Colonic mucosa (tissue), 4 donors: ENCODE measurements at places on chromosomes 1 and 21.
A peak's percentile ranks its signal among the peaks of the same experiment; 100 is the strongest.

- peak overlapping the region; percentile 50 for H3K27ac ChIP-seq
- DNase-seq, result no peak
- H3K36me3 ChIP-seq, result no peaks in the 10 kb centered on the region
- no peak overlapping the region for H3K4me3 ChIP-seq
- no peaks in the 10 kb centered on the region for H3K4me1 ChIP-seq
Measured at GRCh38 chr1:162389021-162389818, 7.7 kb downstream of the C1orf226 start.

DNA sequence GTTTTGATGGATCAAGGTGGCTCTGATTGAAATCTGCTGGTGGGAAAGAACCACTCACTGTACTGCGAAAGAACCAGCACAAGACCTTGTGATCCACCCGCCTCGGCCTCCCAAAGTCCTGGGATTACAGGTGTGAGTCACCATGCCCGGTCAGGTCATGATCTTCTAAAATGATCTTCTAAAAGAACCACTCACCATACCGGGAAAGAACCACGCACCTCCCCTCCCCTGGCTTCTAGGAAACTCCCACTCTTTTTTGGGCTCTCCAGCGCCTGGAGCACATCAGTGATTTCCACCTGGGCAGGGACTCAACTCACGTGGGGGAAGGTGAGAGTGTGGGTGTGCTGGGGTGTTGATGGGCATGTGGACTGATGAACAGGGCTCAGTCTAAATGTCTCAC is 7.9 kb upstream of the RAB7B start:
- H3K4me3 ChIP-seq, result no peak overlapping the region
- H3K27ac ChIP-seq, result no peak overlapping the region
- no peak for DNase-seq
- H3K4me1 ChIP-seq, result no peaks in the 10 kb centered on the region

DNA sequence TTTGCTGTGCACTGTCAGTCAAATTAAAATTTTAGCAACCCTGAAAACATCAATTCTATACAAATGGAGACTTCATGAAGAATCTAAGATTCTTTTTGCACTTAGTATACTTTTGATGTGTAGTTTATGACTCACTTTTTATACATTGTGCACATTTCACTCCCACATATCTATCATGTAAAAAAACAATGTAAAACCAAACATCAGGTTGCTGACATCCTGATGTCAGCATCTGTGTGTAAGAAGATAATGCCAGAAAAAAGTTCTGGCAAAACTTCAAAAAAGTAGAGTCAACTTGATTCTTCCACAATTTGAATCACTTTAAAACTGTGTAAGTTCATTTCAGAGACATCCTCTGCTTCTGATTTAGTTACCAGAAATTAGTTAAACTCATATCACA is 115.7 kb downstream of the CENPF start:
- no peak for DNase-seq
- H3K4me1 ChIP-seq, result no peaks in the 10 kb centered on the region
- H3K27me3 ChIP-seq, result no peaks in the 10 kb centered on the region
- H3K36me3 ChIP-seq, result no peaks in the 10 kb centered on the region

- no peaks in the 10 kb centered on the region for H3K4me1 ChIP-seq
- no peaks in the 10 kb centered on the region for H3K36me3 ChIP-seq
- H3K4me3 ChIP-seq, result no peak overlapping the region
- H3K27ac ChIP-seq, result no peak overlapping the region
- no peaks in the 10 kb centered on the region for H3K27me3 ChIP-seq
- no peak for DNase-seq
Measured at GRCh38 chr21:26813426-26813998, 31.7 kb downstream of the ADAMTS1 start.

DNA sequence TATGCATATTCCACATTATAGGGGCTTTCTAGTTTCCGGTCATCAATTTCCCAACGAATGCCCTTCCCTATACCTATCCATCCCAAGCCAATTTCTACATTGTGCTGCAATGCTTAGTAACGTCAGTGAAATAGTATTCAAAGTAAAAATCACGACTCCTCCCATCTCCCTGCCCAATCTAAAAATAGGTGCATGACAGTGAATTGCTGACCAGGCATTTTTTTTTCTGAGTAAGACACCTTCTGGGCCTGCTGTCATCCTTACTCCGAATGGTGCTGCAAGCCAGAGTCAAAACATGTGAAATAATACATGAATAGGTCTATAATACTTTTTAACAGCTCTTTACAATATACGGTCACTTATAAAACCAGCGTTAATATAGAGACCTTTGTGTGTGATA is 120.2 kb downstream of the GREM2 start:
- H3K4me3 ChIP-seq, result no peak overlapping the region
- no peaks in the 10 kb centered on the region for H3K4me1 ChIP-seq
- no peak for DNase-seq
- no peaks in the 10 kb centered on the region for H3K36me3 ChIP-seq
- H3K27me3 ChIP-seq, result no peaks in the 10 kb centered on the region

DNA sequence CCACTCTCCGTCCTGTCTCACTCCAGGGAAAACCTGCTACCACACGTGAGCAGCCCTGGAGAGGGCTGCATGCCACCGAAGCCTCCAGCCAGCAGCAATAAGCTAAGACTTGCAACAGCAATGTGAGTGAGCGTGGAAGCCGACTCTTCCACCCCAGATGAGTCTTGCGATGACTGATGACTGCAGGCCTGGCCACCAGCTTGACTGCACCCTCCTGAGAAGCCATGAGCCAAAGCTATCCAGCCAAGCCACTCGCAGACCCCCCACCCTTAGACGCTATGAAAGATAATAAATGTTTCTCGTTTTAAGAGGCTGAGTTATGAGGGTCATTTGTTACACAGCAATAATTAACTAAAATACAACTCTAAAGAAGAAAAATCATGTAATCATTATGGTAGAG is 118.6 kb upstream of the GALNT2 start:
- H3K4me3 ChIP-seq, result no peak overlapping the region
- H3K27me3 ChIP-seq, result no peaks in the 10 kb centered on the region
- no peaks in the 10 kb centered on the region for H3K4me1 ChIP-seq
- no peak for DNase-seq
- H3K36me3 ChIP-seq, result no peaks in the 10 kb centered on the region

- H3K27ac ChIP-seq, result no peak overlapping the region
- H3K27me3 ChIP-seq, result no peaks in the 10 kb centered on the region
- no peak for DNase-seq
- no peaks in the 10 kb centered on the region for H3K36me3 ChIP-seq
Measured at GRCh38 chr1:23020706-23021405, 1.6 kb downstream of the KDM1A start.

- peak overlapping the region; percentile 36 for H3K4me3 ChIP-seq
- H3K27ac ChIP-seq, result no peak overlapping the region
- DNase-seq, result no peak
- H3K36me3 ChIP-seq, result no peaks in the 10 kb centered on the region
Measured at GRCh38 chr1:1540818-1541628, 599 bp upstream of the TMEM240 start.
